ENCODE measurements at places on chromosomes 16 and 17.
A peak's percentile ranks its signal among the peaks of the same experiment; 100 is the strongest.

GRCh38 chr16:77896415-77897128, 108.2 kb downstream of the VAT1L start:
- DNase-seq = no peak

DNA sequence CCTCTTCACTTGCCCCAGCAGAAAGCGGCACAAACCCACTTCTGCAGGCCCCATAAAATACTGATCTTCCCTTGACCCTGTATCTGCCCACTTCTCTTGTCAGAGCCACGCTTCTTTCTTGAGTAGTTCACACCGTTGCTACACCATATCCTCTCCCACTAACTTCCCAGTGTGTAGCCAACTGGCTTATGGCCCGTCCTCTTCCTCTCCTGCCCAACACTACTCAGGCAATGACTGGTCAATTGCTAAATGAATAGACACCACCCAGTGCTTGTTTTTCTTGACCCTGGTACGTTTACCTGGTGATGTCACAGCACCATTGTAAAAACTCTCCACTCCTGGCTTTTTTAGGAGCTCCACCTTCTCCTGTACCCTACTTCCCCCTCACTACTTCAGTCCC, 86.9 kb downstream of the NDEL1 start:
- DNase-seq = no peak

DNA sequence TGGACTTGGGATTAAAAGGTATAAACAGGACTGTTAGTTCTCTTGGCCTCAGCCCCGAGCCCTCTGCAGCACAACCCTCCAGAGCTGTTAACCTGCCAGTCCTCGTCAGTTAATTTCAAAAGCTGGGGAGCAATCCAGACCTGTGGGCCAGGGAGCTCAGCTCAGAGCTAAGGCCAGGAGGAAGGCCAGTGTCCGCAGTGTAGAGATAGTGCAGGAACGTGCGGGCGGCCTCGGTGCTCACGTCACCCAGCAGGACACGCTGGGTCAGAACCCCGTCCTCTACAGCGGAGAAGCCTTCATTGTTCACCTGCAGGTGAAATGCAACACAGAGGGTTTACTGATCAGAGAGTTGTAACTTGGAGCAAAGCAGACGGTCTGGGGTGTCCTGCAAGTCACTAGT, 15.4 kb upstream of the NLRC3 start:
- no peak for DNase-seq

DNA sequence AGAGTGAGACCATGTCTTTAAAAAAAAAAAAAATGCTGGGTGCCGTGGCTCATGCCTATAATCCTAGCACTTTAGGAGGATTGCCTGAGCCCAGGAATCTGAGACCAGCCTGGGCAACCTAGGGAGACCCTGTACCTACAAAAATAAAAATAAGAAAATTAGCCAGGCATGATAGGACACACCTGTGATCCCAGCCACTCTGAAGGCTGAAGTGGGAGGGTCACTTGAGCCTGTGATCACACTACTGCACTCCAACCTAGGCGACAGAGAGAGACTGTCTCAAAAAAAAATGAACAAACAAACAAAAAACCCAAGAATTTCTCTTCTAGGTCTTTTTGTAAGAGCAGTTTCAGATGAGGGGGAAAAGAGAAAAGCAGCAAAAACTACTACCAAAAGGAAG, 34.6 kb downstream of the NME2 start:
- no peak for DNase-seq

GRCh38 chr16:851209-851810, 50.8 kb upstream of the GNG13 start:
- DNase-seq = no peak

DNA sequence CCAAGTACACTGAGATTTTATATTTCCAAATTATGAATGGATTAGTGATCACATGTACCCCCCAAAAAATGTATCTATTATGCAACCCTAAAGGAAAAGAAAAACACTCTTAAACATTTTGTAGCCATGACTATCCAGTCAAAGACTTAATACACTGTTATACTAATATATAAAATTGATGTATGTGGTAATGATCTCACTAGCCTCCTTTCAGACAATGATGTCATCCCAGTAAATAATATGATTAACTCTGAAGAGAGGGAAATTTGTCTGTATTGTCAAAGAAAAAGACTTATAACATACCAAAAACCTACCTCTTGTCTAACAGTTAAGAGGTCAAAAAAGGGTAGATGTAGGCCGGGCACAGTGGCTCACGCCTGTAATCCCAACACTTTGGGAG, 80.7 kb downstream of the USP32 start:
- DNase-seq = no peak

DNA sequence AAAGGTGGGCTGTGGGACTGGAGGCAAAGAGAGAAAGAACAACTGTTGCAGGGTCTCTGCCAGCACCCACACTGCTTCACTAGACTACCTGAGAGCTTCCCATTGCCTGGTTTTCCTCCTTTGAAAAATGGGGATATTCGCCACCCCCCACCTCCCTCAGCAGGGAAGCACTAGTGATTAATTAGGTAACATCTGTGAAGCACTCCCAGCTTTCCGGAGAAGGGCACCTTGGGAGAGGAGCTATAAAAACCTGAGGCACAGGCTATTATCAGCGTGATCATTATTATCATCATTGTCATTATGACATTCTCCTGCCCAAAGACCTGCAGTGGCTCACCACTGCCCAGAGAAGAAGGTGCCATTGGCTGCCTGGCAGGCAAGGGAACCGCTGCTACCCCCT, 83.5 kb downstream of the XYLT1 start:
- DNase-seq = no peak

DNA sequence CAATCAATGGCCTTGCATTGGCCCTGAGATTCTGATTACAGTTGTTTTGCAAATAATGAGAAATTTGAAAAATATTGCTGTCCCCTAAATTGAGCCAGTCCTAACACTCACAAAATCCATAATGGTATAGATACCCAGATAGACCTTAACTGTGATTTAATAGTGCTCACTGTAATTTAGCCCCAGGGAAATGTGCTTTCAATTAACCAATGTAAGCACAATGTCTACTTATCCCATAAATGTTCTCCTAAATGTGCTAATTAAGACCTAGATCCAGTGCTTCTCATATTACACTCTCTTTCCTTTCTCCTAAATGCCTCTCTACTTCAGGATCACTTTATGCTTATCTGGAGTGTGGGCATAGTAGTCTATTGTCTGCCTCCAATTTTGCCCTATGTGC, 417.8 kb upstream of the CCL2 start:
- DNase-seq = no peak

GRCh38 chr16:56336071-56336688, 89.2 kb downstream of the AMFR start:
- no peak for DNase-seq

DNA sequence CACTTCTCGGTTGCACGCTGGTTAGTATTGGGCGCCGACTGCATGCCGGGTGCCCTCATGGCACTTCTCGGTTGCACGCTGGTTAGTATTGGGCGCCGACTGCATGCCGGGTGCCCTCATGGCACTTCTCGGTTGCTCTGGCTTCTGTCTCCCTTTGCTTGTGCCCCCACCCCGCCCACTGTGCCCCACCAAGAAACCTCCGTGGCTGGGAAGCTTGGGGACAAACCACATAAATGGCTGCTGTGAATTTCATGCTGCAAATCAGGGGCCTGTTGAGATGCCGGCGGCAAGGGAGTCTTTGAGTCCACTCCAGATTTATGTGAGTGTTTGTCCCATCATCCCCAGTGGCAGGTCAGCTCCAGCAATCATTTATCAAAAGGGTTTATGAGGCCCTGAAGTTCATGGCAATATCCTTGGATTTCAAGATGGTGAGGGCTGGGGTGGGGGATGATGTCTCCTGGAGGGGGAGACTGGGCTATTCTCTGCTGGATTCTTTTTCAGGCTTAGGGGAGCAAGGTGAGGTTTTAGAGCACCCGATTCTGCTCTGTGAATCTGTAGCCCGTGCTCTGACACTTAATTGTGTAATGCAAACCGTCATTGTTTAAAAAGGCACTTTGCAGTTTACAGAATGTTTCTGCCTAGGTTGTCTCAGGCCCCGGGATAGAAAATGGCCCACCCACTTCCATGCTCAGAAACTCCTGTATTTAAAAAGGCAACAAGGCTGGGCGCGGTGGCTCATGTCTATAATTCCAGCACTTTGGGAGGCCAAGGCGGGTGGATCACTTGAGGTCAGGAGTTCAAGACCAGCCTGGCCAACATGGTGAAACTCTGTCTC, 51.2 kb upstream of the CIBAR2 start:
- no peak for DNase-seq

DNA sequence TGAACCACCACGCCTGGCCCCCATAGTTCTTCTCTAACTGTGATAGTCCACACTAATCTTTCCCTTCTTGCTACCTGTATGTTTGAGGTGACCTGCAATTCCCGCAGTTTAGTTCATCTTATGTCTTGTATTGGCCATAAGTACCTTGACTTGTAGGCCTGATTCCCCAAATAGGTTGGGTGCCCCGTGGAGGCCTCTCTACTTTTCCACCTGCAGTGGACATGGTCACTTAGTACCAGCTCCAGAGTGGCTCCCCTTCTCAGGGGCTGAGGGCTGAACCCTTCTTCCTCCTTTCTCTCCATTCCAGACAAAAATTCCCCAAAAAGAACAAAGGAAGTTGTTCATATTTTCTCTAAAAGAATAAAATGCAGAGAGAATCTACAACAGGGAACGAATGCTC, 33.5 kb upstream of the CES5A start:
- DNase-seq = no peak

- no peak for DNase-seq
Measured at GRCh38 chr16:53043986-53044601, 8.6 kb downstream of the CHD9NB start.

GRCh38 chr17:17591355-17592298, at the start of gene PEMT:
TSS of gene PEMT (minus strand) at chr17:17591708. CDS start at chr17:17591626, 82 bp downstream.
- DNase-seq = peak; percentile 84

GRCh38 chr17:81345228-81346089, 49.8 kb upstream of the BAHCC1 start:
- no peak for DNase-seq

GRCh38 chr17:74853669-74854068, 6.0 kb downstream of the GRIN2C start:
- DNase-seq = no peak

GRCh38 chr17:35930211-35931065, at the start of gene RDM1:
TSS of gene RDM1 (minus strand) at chr17:35930773. CDS start at chr17:35930727, 46 bp downstream.
- peak; percentile 58 for DNase-seq

- no peak for DNase-seq
Measured at GRCh38 chr16:66207139-66207882, 159.2 kb upstream of the CDH5 start.

GRCh38 chr16:10552281-10552680, 28.1 kb downstream of the EMP2 start:
- no peak for DNase-seq

- DNase-seq = no peak
Measured at GRCh38 chr16:30699615-30700099, 686 bp downstream of the SRCAP start.

DNA sequence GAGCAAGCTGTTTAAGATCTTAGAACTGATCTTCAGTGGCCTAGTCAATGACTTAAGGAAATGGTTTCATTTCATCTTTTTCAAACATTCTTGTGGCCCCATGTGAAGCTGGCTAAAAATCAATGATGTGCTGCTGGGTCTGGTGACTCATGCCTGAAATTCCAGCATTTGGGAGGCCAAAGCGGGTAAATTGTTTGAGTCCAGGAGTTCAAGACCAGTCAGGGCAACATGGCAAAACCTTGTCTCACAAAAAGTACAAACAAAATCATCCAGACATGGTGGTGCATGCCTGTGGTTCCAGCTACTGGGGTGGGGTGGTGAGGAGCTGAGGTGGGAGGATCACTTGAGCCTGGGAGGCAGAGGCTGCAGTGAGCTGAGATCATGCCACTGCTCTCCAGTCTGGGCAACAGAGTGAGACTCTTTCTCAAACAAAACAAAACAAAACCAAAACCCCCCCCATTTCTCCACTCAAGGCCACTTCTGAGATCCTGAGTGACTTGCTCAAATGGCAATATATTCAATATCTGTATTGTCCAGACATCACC, 17.4 kb upstream of the COL1A1 start:
- no peak for DNase-seq

DNA sequence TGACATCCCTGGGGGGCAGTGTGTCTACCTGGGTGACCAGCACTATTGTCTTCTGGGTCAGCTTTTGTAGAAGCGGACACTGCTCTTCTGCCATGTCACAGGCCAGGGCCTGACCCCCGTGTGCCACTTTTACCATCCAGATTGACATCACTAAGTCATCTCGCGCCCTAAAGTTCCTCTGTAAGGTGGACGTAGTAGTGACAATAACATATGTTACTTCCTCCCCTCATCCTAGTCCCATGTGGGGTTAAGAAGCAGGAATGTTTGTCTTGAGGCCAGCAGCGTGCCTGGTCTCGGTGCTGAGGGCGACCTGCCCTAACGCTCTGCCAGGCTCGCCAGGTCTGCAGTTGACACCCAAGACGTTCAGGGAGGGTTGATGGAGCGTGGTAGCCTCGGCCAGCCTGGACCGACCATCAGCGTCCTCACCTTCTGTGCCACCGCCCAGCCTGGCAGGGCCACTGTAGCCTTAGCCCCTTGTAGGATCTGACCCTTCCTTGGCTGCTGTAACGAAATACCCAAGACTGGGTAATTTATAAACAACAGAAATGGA, 20.7 kb downstream of the GAA start:
- no peak for DNase-seq

GRCh38 chr16:3696425-3697218, 20.7 kb downstream of the TRAP1 start:
- no peak for DNase-seq

- DNase-seq = no peak
Measured at GRCh38 chr17:57138956-57139576, 54.0 kb downstream of the AKAP1 start.

GRCh38 chr17:77875881-77876509, 82.5 kb upstream of the TNRC6C start:
- no peak for DNase-seq

- DNase-seq = no peak
Measured at GRCh38 chr16:9257843-9258242, 166.4 kb downstream of the HAPSTR1 start.

DNA sequence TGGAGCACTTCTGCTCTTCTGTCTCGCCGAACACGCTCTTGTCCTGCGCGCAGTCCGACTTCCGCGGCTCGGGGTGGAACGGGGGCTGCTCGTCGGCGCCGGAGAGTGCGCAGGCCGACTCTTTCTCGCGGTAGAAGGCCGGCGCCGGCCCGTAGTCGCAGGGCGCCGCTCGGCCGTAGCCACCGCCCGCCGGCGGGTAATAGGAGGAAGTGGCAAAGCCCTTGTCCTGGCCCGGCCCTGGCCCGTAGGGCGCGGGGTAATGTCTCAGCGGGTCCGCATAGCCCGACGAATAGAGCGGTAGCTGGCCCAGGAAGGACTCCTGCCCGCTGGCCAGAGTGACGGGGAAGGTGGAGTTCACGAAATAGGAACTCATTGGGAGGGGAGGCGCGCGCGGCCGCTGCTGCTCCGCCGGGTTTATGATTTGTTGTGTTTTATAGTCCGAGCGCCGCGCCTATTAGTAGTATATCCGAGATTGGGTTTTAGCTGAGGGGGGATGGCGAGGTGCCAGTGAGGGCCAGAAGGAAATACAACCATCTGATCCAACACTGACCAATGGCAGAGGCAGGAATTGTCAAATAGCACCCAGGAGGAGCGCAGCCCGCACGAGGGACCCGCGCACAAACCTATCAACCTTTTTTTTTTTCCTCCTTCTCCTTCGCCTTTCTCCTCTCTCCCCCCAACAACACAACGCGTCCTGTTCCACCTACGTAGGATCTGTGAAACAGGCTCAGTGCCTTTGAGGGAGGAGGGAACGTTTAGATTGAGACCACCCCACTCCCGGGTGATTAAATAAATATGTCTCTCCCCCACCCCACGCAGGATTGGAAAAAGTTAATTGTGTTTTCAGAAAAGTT, 4.4 kb upstream of the HOXB5 start:
- DNase-seq = no peak

All from stimulated activated CD4-positive, alpha-beta T cell treated with anti-CD3 and anti-CD28 coated beads, TNF-alpha, amount 100 ng/mL, for 24 hours (primary cell).